GM04503 (cell line): ENCODE measurements at places on chromosomes 2 and 18.
A peak's percentile ranks its signal among the peaks of the same experiment; 100 is the strongest.

DNA sequence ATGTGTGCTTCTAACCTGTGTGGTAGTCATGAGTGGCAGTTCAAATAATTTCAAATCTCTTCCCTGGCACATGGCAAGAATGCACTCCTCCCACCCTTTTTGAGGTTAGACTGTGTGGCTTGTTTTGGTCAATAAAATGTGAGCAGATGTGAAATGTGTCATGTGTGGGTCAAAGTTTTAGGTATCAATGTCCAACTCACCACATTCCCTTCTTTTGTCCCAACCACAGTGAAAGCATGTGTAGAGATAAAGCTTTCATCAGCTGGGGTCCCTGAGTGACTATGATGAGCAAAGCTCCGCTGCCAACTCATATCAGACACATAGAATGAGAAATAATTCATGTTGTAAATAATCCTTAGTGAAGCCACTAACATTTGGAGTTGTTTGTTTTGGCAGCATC, 118.2 kb downstream of the PAX3 start:
- no peak for DNase-seq

GRCh38 chr2:19806591-19806990, 95.2 kb downstream of the TTC32 start:
- DNase-seq = no peak

- no peak for DNase-seq
Observed at GRCh38 chr2:191851158-191851557, 4.3 kb upstream of the CAVIN2 start.

DNA sequence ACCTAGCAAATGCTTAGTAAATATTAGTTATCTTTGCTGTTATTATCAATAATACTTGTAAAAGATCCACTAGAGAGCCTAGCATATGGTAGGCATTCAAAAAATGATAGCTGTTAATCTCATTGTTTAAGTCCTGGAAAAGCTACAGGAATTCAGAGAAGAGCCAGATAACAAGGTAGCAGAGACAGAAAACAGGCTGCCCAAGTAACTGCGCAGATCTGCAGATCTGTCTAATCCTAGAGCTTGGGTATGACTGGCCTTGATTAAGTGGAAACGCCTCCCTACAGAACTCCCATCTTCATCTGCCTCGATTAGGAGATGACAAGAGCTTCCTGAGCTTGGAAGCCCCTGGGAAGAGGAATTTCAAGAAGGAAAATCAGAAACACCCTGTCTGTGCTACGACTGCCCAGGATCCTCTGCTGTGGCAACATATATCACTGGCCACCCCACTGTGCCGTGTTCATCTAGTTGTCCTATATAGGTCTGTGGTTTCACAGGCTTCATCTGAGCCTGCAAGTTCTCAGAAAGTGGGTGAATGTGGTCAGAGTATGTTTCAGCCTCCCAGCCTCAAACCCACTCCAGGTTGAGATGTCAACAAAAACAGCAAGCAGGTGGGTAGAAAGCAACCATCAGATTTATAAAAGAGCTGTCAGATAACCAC, 151.5 kb upstream of the PKDCC start:
- no peak for DNase-seq

DNA sequence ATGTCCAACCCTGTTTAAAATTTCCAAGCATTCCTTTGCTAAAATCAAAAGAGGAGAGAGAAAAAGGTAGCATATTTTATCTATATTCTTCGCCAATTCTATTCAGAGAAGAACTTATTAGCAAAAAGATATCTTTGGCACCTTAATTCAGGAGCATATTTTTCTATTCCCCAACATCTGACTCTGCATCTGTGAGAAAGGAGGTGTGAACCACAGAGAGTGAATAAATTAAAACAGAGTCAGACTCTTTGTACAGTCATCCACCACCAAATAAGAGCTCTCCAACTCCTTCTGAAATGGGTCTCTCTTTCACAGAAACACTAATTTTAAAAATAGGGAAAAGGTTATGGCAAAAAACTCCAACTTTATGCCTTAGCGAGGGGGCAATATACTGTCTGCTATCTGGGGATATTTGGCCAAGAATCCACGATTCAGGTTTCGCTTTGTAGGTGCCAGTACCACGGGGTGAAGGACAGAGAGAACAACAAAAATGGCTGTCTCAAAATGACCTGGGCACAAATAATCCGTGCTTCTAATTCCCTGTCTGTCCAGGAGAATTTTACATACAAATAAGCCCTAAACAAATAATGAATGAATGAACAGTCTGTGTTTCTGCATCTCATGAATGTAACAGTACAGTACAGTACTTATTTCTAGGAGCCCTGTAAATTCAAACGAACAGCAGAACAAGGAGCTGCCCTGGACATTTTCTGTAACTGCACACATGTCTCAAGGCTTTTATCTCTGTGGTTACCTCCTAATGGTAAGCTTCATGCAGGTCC, 43.4 kb downstream of the EPB41L3 start:
- no peak for DNase-seq

- peak; percentile 72 for DNase-seq
Observed at GRCh38 chr2:61759005-61759404, 94.9 kb downstream of the FAM161A start.

GRCh38 chr2:172461591-172462372, 34.4 kb downstream of the ITGA6 start:
- DNase-seq = no peak

GRCh38 chr2:60891180-60891579, 9.8 kb downstream of the REL start:
- no peak for DNase-seq

- DNase-seq = no peak
Observed at GRCh38 chr2:173651891-173652290, 297.2 kb downstream of the CDCA7 start.

DNA sequence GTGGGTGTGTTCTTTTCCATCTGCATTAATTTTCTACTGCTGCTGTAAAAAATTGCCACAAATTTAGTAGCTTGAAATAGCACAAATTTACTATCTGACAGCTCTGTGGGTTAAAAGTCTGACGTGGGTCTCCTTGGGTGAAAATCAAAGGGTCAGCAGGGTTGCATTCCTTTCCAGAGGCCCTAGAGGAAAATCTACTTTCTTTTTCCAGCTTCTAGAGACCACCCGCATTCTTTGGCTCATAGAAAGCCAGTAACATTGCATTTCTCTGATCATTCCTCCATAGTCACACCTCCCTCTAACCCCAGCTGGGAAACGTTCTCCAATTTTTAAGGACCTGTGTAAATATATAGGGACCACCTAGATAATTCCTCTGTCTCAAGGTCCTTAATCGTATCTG, 128.8 kb downstream of the ATL2 start:
- DNase-seq = no peak

DNA sequence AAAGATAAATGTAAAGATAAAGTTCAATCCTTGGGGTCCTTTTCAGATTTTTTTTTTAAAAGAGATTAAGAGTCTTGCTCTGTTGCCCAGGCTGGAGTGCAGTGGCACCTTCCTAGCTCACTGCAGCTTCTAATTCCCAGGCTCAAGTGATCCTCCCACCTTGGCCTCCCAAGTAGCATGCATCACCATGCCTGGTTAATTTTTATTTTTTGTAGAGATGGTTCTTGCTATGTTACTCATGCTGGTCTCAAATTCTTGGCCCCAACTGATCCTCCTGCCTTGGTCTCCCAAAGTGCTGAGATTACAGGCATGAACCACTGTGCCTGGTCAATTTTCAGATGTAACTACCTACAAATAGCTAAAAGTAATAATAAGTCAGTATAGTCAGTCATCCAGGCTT, 21.1 kb downstream of the NFE2L2 start:
- no peak for DNase-seq

DNA sequence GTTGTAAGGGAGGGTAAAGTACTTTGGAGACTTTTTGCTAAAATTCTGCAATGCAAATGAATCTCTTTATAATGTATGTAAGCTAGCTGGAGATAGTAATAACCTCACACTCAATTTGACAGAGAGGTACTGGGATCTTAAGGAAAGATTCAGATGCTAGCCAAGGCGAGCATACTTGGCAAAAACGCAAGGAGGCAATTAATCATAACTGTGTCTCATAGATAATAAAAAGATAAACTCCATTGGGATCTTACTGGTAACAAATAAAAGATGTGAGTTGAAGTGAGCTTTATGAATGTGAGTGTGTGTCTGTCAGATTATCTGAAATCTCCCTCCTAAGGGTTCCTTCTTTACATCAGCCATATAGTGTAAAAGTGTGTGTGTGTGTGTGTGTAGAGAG, 533.0 kb downstream of the TMX3 start:
- no peak for DNase-seq

DNA sequence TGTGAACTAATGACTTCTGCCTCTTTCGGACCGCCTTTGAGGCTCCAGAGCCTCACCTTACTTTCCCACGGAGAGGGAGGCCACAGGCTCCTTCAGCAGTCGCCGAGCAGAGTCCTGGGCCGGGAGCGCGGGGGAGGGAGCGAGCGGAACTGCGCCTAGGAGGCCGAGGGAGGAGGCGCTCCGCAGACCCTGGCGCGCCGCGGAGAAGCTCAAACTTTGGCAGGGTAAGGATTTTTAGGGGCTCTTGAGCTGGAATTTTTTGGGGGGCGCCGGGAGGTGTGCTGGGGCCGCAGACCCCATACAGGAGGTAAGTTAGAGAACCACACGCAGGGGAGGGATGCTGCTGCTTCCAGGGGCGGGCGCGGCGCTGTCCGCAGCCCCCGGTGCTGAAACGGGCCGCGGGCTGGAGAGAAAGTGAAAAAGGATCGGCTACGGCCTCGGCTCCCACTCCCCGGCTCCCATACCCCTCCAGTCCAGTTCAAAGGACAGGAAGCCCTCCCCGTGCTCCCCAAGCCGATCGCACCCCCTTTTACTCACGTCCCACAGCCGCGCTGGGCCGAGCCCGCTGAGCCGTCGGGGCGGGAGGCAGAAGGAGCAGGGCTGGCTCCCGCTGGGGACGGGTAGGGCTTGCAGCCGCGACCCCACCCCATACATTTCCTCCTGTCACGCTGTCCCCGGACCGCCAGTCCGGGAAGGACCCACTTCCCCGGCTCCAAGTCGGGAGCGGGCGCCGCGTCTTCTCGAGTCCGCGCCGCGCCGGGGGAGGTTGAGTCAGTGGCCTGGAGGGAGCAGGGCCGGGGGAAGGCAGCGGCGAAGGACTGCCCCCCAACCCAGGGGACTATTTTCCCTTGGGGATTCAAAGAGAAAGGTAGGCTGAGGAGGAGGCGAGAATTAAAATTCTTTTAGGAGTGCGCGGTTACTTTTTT, at the start of gene CNGA3:
TSS of gene CNGA3 (plus strand) at position 146 of the 926 bp plus-strand sequence. CDS start 23,520 bp downstream, outside the sequence.
- no peak for DNase-seq

DNA sequence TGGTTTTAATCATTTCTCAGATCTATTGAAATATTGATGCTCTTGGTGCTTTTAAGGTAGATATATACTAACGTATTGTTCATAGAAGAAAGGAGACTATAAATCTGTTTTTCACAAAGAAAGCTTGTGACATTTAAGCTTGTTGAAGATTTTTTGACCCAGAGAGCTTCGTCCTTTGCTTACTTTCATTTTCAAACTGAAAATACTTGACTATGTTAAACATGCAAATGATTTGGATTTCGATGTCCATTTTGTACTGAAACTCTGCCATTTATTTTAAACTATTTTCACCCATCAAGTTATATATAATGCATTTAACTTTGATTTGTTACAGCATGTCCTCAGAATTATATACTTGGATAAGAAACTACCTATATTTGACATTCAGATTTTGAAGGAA, 85.2 kb downstream of the SLC4A10 start:
- DNase-seq = no peak

- DNase-seq = no peak
Observed at GRCh38 chr2:133314795-133315194, 253.5 kb downstream of the NCKAP5 start.

DNA sequence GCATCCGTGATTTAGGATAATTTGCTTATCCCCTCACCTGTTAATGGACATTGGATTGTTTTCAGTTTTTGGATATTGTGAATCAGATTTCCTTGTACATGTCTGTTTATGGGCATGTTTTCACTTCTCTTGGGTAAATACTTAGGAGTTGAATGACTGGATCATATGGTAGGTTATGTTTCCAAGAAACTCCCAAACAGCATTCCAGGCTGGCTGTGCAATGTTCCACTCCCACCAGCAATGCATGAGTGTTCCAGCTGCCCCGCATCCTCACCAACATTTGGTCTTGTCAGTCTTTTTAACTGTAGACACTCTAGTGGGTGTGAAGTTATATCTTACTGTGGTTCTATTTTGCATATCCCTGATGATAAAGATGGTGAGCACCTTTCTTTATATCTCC, 8.9 kb upstream of the LRRFIP1 start:
- DNase-seq = peak; percentile 69

DNA sequence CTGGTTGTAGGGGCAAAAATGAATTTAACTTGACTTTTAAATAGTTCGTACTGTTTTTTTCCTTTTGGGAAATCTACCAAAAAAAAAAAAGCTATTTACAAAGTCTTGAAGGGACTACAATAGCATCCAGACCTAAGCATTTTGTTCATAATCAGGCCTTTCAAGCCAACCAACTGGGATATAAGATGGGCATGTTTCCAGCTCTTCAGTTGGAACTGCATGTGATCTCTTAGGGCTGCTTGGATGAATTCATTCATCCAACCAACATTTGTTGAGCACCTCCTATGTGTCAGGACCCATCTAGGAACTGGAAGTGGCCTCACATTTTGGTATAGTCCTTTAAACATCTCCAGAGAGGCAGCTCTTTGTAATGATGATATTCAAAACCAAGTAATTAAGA, 98.6 kb downstream of the AAK1 start:
- no peak for DNase-seq

GRCh38 chr18:8601277-8602032, 7.8 kb upstream of the RAB12 start:
- no peak for DNase-seq

DNA sequence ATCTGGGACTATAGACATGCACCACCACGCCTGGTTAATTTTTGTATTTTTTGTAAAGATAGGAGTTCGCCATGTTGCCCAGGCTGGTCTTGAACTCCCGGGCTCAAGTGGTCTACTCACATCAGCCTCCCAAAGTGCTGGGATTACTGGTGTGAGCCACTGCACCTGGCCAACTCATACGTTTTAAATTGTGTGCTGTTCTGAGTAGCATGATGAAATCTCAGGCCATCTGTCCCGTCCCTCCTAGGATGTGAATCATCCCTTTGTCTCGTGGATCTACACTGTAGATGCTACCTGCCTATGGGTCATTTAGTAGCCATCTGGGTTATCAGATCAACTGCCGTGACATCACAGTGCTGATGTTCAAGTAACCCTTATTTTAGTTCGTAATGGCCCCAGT, 38.5 kb upstream of the RMP24 start:
- DNase-seq = no peak

- DNase-seq = no peak
Observed at GRCh38 chr2:222311319-222311977, 12.7 kb upstream of the PAX3 start.

- no peak for DNase-seq
Observed at GRCh38 chr2:230957756-230958391, 32.8 kb upstream of the GPR55 start.

- DNase-seq = no peak
Observed at GRCh38 chr18:41128545-41128944, 826.5 kb upstream of the PIK3C3 start.

DNA sequence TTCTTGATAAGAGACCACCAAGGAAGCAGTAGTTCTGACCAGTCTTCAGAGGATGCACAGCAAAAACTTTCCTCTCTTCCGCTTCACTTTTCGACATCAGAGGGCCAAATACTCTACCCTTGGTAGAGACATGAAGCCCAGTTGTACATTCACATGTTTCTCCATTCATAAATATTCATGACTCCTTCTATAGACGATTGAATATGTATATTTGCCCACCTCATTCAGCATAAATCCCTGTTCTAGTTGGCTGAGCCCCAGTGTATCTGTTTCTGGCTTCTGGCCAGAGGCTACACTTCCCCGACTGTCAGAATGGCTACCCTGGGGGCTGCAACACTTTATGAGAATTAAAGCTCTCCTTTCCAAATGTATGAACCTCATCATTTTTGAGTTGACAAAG, 258.5 kb downstream of the ASXL3 start:
- DNase-seq = no peak
